ENCODE measurements at places on chromosomes 13 and 19.

GRCh38 chr19:57527136-57527881 is at the start of gene ZNF549:
Gene ZNF549 (plus strand): TSS chr19:57527356. CDS start chr19:57527574, 218 bp downstream.
- DNase-seq = peak; percentile 91

DNA sequence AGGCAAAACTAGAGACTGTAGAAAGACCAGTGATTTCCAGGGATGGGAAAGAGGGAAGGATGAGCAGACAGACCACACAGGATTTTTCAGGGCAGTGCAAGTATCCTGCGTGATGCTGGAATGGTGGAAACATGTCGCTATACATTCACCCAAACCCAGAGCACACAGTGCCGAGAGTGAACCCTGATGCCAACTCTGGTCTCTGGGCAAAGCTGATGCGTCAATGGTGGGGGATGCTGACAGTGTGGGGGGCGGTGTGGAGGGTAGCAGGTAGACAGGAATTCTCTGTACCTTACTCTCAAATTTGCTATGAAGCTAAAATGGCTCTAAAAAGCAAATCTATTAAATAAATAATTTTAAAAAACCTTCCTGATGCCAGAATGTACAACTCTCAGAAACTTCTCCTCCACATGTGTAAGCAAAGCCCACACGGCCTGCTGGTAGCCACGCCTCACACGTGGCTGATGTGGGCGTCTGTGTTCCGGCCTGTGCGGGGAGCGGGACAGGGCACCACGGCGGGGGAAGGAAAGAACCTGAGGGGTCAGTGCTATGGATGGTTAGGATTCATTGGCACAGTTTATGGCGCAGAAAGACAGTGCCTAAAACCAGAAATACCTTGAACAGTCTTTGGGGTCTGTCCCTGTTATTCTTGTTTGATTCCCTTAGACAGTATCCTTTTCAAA is 23.9 kb downstream of the CARS2 start:
- no peak for DNase-seq

- no peak for DNase-seq
Measured at GRCh38 chr19:44930088-44930487, 11.9 kb upstream of the APOC4 start.

DNA sequence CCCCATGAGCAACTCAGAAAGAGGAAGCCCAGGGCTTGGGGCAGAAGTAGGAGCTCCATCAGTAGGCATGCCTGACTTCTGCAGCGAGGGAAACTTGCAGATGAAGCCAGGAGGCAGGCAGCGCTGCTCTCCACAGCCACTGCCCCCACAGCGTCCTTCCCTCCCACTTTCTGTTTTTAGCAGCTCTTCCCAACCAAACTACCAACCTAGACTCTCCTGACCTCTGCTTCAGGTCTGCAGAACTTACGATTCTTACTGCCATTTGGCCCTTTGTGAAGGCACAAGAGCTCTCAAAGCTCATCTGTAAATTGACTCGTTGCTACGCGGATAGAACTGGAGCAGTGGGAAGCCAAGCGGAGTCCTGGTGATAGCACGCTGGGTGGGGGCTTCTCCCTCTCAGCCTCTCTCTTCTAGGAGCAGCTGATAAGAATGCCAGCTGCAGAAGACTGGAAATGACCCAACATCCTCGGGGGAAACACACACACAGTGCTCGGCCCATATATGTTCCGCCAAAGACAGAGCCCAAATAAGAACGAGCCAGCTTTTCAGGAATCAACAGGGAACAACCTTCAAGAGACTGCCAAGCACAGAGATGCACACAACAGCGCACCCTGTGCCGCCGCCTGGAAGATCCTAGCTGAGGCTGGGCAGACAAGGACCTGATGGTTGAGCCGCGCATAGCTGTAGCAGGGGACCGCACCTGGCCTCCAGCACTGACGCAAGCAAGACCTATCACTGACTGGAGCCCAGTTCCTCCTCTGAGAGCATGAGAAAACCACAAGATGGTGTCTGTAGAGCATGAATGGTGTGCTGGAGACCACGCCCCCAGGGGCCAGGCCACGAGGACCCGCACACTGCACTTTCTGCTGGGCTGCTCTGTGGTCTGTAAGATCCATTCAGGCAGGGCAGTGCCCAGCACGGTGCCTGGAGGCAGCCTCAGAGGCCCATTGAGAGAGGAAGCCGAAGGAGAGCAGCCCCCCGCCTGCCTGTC is 15.9 kb upstream of the SLC35E1 start:
- no peak for DNase-seq

- no peak for DNase-seq
Measured at GRCh38 chr19:30305346-30306060, 66.7 kb upstream of the ZNF536 start.

GRCh38 chr19:35302446-35302845 is 10.5 kb downstream of the MAG start:
- DNase-seq = no peak

DNA sequence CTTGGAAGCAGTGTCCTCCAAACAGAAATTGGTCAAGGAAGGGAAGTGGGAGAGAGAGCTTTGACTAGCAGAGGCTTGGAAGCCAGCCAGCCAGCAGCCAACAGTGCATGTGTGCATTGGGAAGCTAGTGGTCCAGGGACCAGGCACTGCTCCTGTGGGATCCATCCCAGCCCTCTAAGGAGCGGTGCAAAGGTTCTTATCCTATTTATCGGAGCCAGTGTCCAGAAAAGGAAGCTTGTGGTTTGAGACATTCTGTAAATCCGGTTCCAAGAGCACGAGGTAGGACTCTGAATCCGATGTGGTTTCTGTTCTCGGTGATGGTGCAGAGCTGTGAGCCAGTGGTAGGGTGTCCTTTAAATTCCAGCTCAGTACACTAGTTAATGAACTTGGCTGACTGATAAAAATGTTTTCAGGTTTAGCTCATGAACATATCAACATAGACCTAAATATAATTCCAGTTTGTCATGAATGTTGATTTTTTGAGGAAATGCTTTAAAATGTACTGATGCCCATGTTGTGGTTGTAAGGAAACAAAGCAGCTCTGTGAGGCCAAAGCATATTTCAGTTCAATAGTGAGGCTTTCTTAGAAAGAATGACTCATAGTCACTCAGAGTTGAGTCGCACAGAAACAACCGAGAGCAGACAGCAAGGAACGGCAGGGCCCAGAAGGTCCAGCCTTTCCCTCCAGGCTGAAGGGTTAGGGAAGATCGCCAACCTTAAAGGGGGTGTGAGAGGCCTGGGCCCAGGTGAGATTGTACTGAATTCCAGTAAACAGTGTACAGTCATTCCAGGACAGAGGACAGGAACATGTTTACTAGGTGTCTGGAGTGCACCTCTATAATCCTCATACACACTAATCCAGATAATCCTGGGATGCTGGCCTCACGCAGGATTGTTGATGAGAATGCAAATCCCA is 21.5 kb upstream of the GARRE1 start:
- peak; percentile 95 for DNase-seq

GRCh38 chr19:38561658-38562057 is 56.1 kb downstream of the MAP4K1 start:
- DNase-seq = no peak

- DNase-seq = no peak
Measured at GRCh38 chr13:82879921-82880320, 1002.4 kb downstream of the SLITRK1 start.

GRCh38 chr13:49840266-49840665 is 47.8 kb upstream of the KPNA3 start:
- DNase-seq = peak; percentile 24

DNA sequence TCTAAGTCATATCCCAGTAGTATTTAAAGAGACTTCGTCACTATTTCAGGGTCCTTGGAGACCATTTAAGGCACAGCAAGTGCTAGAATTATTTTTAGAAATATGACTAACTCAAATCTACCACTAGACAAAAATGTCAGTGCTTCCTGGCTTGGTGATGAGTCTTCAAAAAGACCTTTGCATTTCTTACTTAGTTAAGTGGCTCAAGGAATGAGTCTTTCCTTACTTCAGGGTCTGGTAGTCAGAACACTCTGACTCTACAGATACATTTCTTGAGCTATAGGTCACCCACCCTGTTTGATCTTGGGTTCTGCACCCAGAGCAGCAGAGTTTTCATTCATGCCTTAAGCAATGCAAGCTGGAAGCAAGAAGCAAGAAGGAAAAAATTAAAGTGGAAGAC is 191.0 kb upstream of the HTR2A start:
- DNase-seq = peak; percentile 91

- peak; percentile 61 for DNase-seq
Measured at GRCh38 chr13:59771272-59771671, 392.5 kb downstream of the DIAPH3 start.

DNA sequence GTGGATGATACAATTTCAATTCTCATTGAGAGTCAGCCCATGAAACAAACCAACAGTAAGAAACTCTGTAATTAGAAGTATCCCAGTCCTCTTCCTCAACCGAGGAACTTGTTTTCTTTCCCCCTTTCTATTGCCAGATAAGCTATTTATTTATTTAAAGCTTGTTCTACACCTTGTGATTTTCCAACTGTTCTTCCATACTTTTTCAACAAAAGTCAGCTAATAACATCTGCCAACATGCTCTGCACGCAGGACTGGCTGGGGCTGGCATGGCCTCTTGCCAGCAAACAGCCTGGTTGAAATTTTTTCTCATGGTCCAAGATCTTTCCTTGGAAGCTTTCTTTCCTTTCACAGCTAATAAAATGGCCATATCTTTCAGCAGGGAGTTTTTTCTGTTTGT is 2.9 kb upstream of the IRS2 start:
- no peak for DNase-seq

DNA sequence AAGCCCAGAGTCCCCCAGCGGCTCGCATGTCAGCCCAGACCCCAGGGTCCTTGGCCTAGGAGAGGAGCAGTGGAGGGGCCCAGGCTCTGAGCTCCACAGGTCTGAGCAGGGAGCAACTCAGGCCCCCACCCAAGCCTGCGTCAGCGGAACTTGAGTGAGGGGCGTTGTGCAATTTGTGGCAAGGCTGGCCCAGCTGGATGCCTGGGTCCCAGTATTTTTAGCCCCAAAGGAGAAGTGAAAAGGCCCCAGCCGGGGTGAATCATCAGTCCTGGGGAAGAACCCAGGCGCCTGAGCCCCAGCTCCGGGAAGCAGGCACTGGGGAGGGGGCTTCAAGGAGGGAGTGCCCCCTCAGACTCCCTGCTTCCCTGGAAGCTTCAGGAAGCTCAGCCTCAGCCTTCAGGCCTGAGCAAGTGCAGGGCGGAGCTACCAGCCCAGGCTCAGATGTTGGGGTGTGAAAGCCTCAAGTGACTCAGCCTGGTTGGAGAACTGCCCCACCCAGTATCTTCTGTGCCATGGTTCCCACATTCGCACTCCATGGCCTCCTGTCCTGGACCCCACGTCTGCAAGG is 7.2 kb downstream of the MED29 start:
- peak; percentile 73 for DNase-seq

GRCh38 chr19:55372316-55373081 is 2.2 kb upstream of the IL11 start:
- peak; percentile 77 for DNase-seq

DNA sequence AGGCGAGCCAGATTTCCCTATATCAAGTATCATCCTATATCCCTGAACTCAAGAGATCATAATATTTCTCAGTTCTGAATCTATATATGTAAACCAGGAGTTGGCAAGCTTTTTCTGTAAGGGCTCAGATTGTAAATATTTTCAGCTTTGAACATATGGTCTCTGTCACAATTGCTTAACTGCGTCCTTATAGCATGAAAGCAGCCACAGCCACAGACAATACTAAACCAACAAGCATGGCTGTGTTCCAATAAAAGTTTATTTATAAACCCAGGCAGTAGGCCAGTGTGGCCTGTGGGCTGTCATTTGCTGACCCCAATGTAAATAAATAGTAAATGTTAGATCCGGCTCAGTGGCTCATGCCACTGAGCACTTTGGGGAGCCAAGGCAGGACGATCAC is 12.2 kb upstream of the MYH14 start:
- no peak for DNase-seq

DNA sequence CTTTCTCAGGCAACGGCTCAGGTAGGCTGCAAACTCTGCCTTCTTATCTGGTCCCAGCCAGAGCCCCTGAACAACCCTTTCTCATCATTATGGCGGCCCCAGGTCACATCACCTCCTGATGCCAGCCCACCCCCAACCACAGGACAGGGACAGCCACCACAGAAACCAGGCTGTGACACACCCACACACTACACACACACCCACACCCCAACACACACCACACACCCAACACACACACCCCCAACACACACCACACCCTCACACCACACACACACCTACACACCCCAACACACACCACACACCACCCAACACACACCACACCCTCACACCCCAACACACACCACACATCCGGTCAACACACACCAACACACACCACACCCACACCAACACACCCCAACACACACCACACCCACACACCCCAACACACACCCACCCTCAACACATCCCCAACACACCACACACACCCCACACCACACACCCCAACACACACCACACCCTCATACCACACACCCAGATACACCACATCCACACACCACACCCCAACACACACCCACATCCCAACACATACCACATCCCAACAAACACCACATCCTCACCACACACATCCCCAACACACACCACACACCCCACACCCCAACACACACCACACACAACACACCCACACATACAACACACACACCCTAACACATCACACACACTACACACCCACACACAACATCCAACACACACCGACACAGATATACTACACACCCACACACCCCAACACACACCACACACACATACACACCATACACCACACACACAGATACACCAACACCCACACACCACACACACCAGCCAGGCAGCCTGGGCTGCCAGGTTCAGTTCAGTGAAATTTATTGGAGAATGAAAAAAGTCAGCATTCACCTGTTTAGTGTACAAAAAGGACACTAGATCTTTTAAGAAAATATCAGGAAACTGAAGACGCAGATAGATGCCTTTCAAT is 4.2 kb upstream of the ISYNA1 start:
- DNase-seq = no peak

DNA sequence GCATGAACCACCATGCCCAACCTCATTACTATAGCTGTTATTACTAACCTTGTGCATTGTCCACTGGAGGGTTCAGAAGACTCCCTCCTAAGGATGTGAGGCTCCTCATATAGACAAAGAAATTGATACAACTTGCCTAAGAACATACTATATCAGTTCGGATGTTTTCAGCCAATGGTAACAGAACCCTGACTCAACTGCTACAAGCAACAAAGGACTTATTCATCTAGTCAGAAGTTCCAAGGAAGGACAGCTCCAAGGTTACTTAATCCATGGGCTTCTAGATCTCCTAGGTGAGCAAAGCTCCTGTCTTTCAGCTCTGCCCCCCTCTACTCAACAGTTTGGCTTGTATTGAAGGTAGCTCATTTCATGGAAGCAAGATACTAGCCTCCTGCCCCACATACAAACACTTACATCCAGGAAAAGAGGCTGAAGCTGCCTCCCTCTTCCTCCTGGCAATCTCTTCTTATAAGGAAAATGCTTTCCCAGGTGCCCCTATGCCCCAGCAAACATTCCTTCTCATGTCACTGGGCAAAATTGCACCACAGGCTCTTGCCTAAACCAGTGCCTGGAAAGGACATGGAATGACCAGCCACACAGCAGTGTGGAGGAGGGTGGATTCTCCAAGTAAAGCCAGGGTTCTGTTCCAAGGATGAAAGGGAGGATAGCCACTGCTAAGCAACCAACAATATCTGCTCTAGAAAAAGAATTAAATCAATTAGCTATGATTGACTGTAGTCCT is 497.8 kb downstream of the FOXO1 start:
- no peak for DNase-seq

- no peak for DNase-seq
Measured at GRCh38 chr13:111325941-111326620, 5.6 kb downstream of the TEX29 start.

All from fibroblast of skin of scalp (primary cell).